ENCODE measurements at places on chromosomes 11 and 22.

DNA sequence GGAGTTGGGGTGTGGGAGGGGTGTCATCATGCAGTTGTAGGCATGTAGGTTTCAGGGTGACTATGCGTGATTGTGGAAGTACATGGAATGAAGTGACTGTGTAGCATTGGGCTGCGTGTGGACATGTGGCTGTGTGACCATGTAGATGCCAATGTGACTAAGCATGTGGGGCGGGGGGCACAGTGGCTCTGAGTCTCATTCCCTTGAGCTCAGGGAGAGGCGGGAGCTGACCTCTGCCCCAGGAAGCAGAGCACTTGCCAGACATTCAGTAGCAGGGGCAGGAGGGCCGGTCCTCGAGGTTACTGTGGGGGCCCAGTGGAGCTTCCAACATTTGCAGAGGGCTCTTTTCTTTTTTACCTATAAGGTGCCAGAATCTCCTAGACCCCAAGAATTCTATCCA is 440 bp upstream of the KLHL35 start:
- DNase-seq: no peak

DNA sequence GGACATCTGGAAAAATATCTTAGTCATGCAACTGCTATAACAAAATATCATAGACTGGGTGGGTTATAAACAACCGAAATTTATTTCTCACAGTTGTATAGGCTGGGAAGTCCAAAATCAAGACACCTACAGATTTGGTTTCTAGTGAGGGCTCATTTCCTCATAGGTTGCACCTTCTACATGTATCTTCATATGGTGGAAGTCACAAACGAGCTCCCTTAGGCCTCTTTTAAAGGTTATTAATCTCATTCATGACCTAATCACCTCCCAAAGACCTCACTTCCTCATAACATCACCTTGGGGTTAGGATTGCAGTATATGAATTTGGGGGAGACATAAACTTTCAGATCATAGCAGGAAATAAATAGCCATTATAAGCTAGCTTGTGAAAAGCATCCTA is 85.2 kb downstream of the INTS4 start:
- no peak for DNase-seq

- no peak for DNase-seq
These were observed 778 bp downstream of the KDELR3 start for GRCh38 chr22:38468443-38469305.

DNA sequence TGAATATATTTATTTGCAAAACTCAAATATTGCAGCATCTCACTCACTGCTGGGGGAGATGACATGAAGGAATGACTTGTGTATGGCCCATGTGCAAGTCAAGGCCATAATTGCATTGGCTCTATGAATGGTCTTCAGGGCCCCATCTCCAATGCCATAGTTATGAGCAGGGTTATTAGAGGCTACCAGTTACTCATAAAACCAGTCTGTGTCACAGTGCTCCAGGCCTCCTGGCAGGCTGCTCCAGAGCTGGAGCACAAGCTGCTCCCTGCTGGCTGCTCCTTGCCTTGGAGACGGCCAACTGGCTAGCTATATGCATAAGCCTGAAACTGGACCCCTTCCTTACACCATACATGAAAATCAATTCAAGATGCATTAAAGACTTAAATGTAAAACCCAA is 145.7 kb downstream of the TRPC6 start:
- no peak for DNase-seq

DNA sequence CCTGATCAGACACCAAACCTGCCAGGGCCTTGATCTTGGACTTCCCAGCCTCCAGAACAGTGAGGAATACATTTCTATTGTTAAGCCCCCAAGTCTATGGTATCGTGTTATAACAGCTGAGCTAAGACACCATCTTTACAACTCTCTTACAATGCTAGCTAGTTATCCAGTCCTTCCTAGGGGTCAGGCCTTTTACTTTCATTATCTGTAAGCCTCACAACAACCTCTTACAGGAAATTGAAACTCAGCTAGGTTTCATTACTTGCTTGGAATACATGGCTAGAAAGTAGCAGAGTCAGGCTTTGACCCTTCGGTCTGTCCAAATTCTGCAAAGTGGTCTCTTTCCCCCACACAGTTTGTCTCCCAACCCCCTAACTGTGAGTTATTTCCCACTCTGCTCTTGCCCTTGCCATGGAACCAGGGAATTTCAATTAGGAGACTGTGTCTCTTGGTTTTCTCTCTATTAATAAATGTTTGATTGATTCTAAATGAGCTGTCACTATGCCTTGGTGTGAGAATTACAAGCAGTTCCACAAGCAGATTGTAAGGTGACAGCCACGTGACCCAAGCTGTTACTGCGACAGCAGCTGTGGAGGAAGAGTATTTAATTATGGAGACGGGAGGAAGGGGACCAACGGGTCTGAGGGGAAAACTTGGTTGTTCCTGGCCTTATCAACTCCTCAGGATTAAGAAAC is 38.4 kb upstream of the CLMP start:
- DNase-seq: no peak

DNA sequence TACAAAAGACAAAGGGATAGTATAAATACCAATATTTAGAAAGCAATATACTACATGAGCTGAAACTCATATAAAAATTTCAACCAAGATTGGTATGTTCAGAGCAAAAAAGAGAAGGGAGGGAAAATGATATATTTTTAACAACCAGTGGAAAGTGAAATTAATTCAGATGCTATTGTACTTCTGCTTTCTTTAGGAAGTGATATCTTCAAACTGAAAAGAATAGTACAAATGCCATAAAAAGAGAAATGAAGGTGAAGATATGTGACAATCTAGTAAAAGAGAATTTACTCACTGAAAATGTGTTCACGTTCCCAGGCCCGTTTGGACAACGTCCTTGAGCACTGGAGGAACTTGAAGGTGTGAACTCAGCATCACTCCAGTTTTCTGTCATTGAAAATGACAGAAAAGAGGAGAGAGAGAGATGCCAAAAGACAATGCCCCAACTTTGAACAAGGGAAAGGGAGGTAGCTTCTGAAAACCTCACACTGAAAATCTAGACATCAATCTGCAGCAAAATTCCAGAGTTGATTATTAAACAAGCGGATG is 47.5 kb downstream of the SC5D start:
- DNase-seq: no peak
